ENCODE measurements at places on chromosomes 16 and 17. TPM values are rescaled to one million over a fixed set of nuclear protein-coding genes. Genes with fewer than 3 reads are reported as not detected.

ALOX15B gene
- not detected for total RNA-seq

RILP gene
- total RNA-seq: 3.0 TPM

WSCD1 gene
- 0.13 TPM for total RNA-seq

RCVRN gene
- total RNA-seq: not detected

ZNF213 gene
- 12.4 TPM for total RNA-seq

KRTAP9-2 gene
- not detected for total RNA-seq

HSF5 gene
- 3.0 TPM for total RNA-seq

NKIRAS2 gene
- 20.4 TPM for total RNA-seq

MYH3 gene
- total RNA-seq: 20.5 TPM

DNA sequence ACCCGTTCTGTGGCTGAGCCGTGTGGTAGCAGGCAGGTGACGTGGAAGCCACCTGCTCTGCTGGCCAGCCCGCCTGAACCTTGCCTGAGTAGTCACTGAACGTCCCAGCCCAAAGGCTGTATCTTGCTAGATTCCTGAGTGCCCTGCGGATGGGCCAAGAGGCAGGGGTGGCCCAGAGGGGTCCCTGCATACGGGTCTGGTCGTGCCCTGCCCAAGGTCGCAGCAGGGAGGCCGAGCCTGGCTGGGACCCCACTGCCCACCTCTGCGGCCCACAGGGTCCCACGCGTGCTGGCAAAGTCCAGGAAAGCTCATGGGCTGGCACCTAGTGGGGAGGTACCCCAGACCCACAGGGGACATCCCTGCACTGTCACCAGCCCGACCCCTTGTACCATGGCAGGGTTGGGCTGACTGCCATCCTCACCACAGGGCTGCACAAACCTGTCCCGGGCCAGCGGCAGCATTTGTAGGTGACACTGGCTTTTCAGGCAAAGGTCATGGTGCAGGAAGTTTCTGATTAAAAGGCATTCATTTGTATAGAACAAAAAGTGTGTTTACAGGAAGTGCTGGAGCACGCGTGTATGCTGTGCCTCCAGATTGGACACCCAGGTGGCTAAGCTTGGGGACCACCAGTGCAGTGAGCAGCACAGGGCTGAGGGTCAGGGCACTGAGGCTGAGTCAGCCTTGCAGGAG is 45.1 kb upstream of the ZC3H18 start:
- DNase-seq: no peak

GRCh38 chr17:53012364-53012763 is 810.4 kb upstream of the KIF2B start:
- no peak for DNase-seq

DNA sequence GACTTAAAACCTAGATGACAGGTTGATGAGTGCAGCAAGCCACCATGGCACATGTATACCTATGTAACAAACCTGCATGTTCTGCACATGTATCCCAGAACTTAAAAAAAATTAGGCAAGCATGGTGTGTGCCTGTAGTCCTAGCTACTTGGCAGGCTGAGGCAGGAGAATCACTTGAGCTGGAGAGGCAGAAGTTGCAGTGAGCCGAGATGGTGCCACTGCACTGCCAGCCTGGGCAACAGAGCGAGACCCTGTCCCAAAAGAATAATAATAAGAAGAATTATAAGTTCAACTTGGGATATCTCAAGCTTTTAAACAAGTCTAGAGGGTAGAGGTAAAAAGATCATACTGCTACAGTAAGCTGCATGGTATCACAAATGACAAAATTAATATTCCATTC is 9.8 kb downstream of the CDC6 start:
- DNase-seq: no peak

GRCh38 chr17:51668155-51668962 is 408.0 kb downstream of the UTP18 start:
- DNase-seq: no peak

DNA sequence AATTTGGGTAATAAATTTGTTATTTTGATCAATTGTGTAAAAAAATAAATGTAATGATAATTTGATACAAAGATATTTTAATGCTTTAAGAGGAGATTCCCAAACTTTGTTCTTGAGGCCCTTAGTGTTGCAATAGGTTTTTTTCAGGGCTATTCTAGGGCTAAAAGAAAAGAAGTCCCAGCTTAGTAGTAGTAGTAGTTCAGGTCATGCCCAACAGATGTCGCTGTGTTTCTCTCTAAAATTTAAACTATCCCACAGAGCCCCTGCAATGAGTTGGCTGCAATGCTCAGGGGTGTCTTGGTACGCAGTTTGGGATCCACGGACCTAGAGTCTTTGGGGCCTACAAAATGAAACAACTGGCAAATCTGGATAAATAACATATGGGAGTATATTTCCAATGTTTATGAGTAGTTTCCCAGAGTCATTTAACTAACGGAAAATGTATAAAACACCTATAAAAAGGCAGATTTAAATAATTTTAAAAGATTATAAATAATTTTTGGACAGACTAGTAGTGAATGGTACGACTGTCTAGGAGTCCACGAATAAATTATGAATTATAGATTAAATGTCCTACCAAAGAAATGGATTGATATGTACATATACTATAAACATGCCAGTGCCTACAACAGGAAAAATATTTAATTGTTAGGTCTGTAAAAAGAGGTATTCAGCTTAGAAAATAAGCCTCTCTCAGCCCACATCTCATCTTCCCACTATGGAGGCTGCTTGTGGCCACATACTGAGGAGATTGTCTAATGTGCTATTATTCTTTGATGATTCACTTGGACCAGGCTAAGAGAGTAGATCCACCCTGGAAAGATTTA is 228.5 kb upstream of the PMFBP1 start:
- no peak for DNase-seq

GRCh38 chr16:4316108-4316863 is 419 bp downstream of the GLIS2 start:
- no peak for DNase-seq

GRCh38 chr16:25575363-25575762 is 116.4 kb upstream of the HS3ST4 start:
- DNase-seq: no peak

- DNase-seq: no peak
Observed at GRCh38 chr17:9028202-9028987, 7.1 kb downstream of the NTN1 start.

- no peak for DNase-seq
Observed at GRCh38 chr16:22323173-22323958, 26.2 kb downstream of the POLR3E start.

- no peak for DNase-seq
Observed at GRCh38 chr16:68332411-68333121, 21.7 kb downstream of the PRMT7 start.

GRCh38 chr16:16075488-16076422 is 126.3 kb downstream of the ABCC1 start:
- no peak for DNase-seq

GRCh38 chr16:15835136-15835878 is 21.5 kb downstream of the MYH11 start:
- no peak for DNase-seq

GRCh38 chr16:1371054-1371978 is 19.6 kb downstream of the GNPTG start:
- DNase-seq: no peak

DNA sequence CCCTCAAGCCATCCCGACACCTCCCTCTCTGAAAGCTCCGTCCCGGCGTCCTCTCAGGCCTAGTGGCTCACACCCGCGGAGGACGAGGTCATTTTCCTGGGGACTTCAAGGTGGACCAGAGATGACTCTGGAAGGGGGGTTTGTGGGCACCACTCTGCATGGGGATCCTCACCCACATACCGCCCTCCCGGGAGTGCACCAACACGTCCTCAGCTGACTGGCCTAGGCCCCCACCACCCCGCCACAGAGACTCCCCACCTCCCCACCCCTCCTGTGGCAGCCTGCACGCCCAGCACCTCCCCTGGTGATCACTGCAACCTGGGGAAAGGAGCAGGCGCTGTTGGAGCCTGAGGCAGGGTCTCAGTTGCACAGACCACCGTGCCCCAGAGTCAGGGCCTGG is 2.4 kb upstream of the SOX8 start:
- no peak for DNase-seq

DNA sequence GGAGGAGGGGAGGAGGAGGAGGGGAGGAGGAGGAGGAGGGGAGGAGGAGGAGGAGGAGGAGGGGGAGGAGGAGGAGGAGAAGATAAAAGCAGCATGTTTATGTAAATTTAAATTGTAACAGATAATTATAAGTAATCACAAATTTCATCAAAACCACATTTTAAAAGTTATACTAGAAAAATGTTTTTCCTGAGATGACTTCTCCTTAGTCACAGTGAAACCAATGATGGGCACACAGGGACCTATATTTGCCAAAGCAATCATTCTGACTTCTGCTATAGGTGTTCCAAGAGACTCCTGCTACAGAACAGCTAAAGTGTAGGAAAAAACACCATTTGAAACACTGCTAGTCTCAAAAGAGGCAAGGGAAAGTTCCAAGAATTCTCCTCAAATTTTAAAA is 66.4 kb downstream of the CEP95 start:
- no peak for DNase-seq

DNA sequence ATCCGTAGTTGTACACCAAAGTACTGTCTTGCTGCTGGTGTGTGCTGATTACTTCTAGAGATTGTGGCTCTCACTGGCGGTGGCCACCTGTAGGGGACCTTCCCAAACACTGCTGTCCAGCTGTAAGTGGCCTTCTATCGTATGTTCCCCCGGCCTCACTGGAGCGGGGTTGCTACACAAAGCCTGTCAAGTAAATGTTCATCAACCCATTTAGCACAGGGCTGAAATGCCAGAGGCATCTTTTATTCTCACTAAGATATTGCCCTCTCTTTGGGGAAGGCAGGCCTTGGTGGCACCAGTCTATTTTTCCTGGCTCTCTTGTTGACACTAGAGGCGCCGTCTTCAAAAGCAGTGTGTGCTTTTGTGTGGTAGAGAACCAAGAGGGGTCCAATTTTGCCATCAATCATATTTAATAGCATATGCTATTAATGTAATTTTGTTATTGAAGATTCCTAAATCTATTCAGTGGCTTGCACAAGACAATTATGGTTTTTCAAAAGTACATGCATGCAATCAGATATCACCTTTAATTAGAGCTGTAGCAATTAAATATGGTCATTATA is 514.4 kb upstream of the SALL1 start:
- DNase-seq: no peak

DNA sequence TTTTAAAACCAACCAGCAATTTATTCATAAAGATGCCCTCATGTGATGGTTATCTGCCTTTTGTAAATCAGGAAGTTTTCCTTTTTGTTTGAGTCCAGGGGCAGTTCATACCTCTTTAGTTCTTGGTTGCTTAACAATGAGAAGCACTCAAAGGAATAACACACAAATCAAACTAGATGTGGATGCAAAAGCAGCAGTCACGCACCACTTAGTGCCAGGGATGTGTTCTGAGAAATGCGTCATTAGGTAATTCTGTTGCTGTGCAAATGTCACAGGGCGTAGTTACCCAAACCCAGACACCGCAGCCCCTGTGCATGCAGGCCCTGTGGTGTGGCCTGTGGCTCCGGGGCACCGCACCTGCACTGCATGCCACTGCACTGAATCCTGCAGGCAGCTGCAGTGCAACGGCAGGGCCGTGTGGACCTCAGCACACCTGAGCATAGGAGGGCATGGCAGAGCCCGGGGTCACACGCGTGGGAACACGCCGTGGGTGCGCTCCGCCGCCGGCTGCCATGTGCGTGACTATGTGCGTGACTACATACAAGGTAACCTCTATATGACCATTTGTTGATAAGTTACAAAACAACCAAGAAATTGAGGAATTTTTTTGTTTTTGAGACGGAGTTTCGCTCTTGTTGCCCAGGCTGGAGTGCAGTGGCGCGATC is 39.6 kb downstream of the PKD1 start:
- DNase-seq: no peak

DNA sequence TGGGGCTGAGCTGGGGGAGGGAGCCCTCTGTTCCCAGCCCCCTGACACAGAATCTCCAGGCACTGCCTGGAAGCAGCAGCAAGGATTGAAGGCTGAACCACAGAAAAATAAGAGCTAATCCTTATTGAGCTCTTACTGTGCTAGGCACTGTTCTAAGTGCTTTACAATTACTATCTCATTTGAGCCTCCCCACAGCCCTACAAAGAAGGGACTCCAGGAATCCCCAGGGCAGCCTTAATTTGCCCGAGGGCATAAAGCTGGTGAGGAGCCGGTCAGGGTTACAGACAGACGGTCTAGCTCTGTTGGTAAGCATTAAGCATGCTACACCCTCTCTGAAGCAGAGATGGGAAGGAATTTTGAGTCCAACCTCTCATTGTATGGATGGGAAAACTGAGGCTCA is 7.0 kb downstream of the SAMD14 start:
- no peak for DNase-seq

GRCh38 chr16:21268236-21268635 is 9.9 kb downstream of the CRYM start:
- DNase-seq: no peak

DNA sequence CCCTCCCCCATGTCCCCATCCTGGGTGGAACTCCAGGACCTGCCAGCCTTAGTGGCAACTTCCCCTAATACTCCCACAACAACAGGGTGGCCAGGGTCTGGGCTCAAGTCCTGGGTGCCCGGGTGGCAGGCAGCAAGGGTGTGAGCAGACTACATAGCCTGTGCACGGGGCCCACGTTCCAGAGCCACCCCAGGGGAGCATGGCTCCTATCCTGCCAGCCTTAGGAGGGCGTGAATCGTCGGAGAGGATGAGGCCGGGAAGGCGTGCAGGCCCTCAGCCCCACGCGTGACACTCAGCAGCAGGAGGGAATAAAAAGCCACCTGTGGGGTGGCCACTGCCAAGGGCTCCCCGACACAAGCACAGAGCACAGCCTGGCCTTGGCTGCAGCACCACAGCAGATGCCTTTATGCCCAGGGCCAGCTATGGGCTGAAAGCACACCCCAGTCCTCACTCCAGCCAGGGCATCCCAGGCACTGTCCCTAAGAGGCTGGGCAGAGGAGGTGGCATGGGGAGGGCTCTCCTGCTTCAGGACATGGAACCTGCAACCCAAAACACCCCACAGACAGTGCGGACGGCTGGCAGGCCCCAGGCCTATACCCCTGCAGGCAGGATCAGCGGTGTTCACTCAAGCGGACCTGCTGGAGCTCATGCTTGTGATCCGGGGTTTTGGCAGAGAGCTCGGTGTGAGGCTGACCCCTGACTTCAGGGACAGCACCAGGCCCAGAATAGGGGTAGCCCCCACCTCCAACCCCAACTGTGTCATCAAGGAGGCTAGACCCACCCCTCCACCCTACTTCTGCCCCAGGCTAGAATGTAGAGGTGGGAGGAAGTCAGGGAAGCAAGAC is 2.7 kb downstream of the BCAR1 start:
- DNase-seq: no peak

DNA sequence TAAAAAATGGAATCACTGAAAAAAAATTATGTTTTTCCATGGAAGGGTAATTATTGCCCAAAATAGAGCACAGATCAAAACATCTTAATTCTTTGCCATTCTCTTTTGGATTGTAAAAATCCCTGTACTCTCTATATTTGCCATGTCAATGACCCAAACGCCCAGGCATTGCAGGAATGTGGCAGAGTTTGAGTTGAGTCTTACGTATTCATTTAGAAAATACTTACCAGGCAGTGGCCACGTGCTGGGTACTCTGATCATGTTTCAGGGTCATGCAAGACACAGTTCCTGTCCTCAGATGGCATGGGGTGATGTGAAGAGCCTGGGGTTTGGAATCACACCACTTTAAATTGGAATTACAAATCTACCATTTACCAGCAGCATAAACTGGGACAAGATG is 267.7 kb downstream of the ABCC12 start:
- no peak for DNase-seq

GRCh38 chr16:57345021-57345420 is 13.6 kb upstream of the CCL22 start:
- DNase-seq: no peak

GRCh38 chr17:15180121-15180561 is 85.0 kb downstream of the PMP22 start:
- DNase-seq: no peak

- no peak for DNase-seq
Observed at GRCh38 chr16:17224879-17225281, 245.9 kb downstream of the XYLT1 start.

All from naive thymus-derived CD4-positive, alpha-beta T cell (primary cell).